SIG-M5 (cell line): ENCODE measurements at places on chromosomes 4 and X.

GRCh38 chr4:187993827-187994226 is 1.7 kb upstream of the ZFP42 start:
- DNase-seq: no peak

GRCh38 chr4:184267206-184267608 is 49.5 kb upstream of the ENPP6 start:
- no peak for DNase-seq

- no peak for DNase-seq
These were observed 5.5 kb upstream of the WFS1 start for GRCh38 chr4:6264225-6264540.

DNA sequence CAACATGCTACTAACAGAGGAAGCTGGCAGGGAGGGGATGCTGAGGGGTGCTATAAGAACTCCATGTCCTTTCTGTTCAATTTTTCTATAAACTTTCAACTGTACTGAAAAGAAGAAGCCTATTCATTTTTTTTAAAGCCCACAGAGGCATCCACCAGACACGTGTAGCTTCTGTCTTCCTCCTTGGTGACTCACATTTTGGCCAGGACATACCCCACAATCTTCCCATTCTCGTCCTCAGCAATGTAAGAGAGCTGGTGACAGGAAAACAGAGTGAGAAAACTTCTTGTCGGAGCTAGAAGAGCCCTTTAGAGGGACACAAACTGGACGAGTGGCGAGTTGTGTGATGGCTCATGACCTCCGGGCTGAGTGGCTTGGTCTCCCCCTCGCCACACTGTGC is 1.1 kb downstream of the NAA10 start:
- no peak for DNase-seq

GRCh38 chr4:153421941-153422340 is 44.2 kb upstream of the TMEM131L start:
- no peak for DNase-seq

- DNase-seq: no peak
These were observed 63.6 kb downstream of the TBL1X start for GRCh38 chrX:9528498-9528897.

DNA sequence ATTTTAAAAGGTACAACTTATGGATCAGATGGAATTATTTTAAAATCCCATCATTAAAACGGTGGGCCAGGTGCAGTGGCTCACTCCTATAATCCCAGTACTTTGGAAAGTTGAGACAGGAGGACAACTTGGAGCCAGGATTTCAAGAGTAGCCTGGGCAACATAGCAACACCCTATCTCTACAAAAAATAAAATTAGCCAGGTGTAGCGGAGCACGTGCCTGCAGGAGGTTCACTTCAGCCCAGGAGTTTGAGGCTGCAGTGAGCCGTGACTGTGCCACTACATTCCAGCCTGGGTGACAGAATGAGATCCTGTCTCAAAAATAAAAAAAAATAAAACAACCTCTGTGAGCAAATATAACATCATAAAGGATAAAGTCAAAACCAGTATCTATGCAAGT is 11.4 kb downstream of the ADH5 start:
- no peak for DNase-seq

- no peak for DNase-seq
These were observed 20.3 kb downstream of the ANXA5 start for GRCh38 chr4:121676345-121677075.
